ENCODE measurements at places on chromosomes 1 and 21. TPM values are rescaled to one million over a fixed set of nuclear protein-coding genes. Genes with fewer than 3 reads are reported as not detected.

NUAK2 gene
- total RNA-seq = 34.7 TPM

TRAF5 gene
- 7.2 TPM for total RNA-seq

ERICH3 gene
- not detected for total RNA-seq

SLX9 gene
- 60.2 TPM for total RNA-seq

LRRC3 gene
- 1.9 TPM for total RNA-seq

APCS gene
- not detected for total RNA-seq

UBE2U gene
- total RNA-seq = not detected

C1orf94 gene
- total RNA-seq = not detected

MRPL24 gene
- 207 TPM for total RNA-seq

S100A8 gene
- not detected for total RNA-seq

SH2D1B gene
- total RNA-seq = 0.15 TPM

RIMS3 gene
- 0.97 TPM for total RNA-seq

LAMC1 gene
- 136 TPM for total RNA-seq

KDF1 gene
- not detected for total RNA-seq

SAMSN1 gene
- not detected for total RNA-seq

OR10Z1 gene
- total RNA-seq = not detected

SZRD1 gene
- total RNA-seq = 95.8 TPM

AGBL4 gene
- total RNA-seq = not detected

USH2A gene
- not detected for total RNA-seq

SLC9C2 gene
- not detected for total RNA-seq

NOS1AP gene
- 0.43 TPM for total RNA-seq

SHE gene
- 0.02 TPM for total RNA-seq

ZNF593OS gene
- total RNA-seq = 0.26 TPM

NBPF4 gene
- total RNA-seq = 0.13 TPM

IGSF8 gene
- total RNA-seq = 7.9 TPM

CASQ2 gene
- total RNA-seq = not detected

A3GALT2 gene
- total RNA-seq = not detected

ARHGAP29 gene
- 13.8 TPM for total RNA-seq

CR2 gene
- total RNA-seq = not detected

OR2T35 gene
- total RNA-seq = not detected

GUCA2B gene
- 0.19 TPM for total RNA-seq

PRELP gene
- total RNA-seq = not detected

RGS13 gene
- total RNA-seq = not detected

PGLYRP4 gene
- total RNA-seq = not detected

CRABP2 gene
- 11.2 TPM for total RNA-seq

TNFRSF9 gene
- total RNA-seq = 3.4 TPM

ERRFI1 gene
- total RNA-seq = 65.6 TPM

FCRL2 gene
- not detected for total RNA-seq

FAAH gene
- 0.82 TPM for total RNA-seq

TMEM79 gene
- 5.5 TPM for total RNA-seq

ADCY10 gene
- total RNA-seq = 0.08 TPM

PCBP3 gene
- 0.77 TPM for total RNA-seq

CFAP141 gene
- not detected for total RNA-seq

FCN3 gene
- not detected for total RNA-seq

MOB3C gene
- total RNA-seq = 4.2 TPM
